AG09319 (cell line): ENCODE measurements at places on chromosomes 12 and 14.

DNA sequence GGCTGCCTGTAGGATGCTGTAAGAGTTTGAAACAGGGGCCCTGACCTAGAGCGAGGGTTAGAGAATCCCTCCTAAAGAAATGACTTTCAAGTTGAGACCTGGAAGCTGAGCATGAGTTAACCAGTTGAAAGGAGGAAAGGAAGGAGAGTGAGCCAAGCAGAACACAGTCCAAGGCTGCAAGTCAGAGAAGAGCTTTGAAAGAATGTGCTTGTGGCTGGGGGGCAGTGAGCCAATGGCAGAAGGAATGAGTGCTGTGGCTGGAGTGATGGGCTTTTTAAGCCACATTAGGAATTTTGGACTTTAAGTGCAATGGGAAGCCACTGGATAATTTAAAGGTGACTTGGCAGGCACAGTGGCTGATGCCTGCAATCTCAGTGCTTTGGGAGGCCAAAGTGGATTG is 18.1 kb downstream of the CDKN1B start:
- no peak for DNase-seq

DNA sequence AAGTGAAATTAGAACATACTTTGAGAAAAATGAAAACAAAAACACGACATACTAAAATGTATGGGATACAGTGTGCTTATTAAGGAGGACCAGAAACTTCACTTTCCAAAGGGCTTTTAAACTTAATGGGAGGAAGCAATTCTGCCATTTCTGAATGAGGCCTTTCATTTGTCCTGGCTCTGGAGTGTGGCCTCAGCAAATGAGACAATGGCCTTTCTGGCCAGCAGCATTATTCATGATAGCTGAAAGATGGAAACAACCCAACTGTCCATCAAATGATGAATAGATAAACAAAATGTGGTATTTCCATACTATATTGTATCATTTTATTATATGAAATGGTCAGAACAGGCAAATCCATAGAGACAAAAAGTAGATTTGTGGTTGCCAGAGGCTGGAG is 338.6 kb downstream of the CEP128 start:
- DNase-seq, result no peak

DNA sequence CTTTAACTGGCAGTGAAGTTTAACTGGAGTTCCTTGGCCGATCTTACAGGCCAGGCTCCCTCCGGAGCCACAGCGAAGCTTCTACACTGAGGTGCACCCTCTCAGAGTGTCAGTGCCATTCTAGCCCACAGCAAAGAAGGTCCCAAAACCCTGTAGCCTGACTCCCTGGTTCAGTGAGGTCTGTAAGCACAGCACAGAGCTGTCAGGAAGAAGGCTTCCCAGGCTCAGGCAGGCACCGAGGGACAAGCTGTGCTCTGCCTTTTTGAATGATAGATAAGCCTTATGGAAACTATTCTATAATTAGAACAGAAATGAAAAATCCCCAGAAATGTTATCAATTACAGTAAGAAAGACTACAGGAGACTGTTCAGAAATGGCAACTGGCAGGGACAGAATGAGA is 40.2 kb downstream of the MOK start:
- no peak for DNase-seq

DNA sequence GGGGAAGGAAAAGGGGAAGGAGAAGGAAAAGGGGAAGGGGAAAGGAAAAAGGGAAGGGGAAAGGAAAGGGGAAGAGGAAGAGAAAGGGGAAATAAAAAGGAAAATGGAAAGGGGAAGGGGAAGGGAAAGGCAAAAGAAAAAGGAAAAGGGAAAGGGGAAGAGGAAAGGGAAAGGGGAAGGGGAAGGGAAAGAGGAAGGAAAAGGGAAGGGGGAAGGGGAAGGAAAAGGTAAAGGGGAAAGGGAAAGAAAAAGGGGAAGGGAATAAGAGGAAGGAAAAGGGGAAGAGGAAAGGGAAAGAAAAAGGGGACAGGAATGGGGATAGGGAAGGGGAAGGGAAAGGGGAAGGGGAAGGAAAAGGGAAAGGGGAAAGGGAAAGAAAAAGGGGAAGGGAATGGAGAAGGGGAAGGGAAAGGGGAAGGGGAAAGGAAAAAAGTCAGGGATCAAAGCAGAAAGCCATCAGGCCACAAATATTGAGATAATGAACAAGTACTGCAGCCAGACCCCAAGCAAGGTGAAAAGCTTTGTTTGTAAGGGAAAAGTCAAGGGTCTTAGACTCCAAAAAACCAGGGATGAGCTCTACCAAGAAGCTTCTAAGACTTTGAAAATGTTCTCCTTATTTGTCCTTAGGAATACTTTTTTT is 20.0 kb downstream of the DICER1 start:
- no peak for DNase-seq

DNA sequence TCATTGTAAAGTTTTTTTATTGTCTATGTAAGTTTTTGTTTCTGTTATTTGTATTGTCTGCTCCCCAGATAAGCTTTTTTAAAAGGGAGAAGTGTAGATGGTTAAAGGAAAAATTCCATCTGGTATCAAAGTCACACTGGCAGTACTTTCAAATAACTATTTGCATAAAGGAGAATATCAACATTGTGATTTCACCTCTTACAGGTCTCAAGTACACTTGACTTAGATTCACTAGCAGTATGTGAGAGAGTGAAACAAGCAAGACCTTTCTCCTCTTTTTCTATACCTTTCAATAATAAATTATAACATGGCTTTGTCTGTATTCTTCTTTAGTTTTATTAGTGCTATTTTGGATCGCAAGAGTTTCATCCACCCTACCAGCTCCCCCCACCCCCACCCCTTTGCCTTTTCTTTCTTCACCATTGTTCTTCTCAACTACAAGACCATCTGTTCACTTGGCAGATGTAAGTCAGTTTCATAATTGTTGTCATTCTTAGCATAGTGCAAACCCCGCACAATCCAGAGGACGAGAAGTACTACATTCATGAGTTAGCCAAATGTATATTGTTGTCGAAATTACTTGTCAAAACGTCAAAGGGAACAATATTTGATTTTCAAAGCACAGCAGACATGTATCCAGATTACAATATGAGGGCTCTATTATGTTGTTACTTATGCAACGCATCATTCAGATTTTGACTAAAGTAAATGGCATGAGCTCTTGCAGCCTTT is 602.7 kb upstream of the FLRT2 start:
- DNase-seq, result no peak

GRCh38 chr14:95432144-95433093 is 84.0 kb downstream of the SYNE3 start:
- DNase-seq, result no peak

- no peak for DNase-seq
Measured at GRCh38 chr12:51784688-51785087, 63.8 kb downstream of the FIGNL2 start.

GRCh38 chr14:31990926-31991572 is 86.1 kb upstream of the ARHGAP5 start:
- no peak for DNase-seq

- DNase-seq, result no peak
Measured at GRCh38 chr12:49031573-49032161, 13.1 kb upstream of the PRKAG1 start.

DNA sequence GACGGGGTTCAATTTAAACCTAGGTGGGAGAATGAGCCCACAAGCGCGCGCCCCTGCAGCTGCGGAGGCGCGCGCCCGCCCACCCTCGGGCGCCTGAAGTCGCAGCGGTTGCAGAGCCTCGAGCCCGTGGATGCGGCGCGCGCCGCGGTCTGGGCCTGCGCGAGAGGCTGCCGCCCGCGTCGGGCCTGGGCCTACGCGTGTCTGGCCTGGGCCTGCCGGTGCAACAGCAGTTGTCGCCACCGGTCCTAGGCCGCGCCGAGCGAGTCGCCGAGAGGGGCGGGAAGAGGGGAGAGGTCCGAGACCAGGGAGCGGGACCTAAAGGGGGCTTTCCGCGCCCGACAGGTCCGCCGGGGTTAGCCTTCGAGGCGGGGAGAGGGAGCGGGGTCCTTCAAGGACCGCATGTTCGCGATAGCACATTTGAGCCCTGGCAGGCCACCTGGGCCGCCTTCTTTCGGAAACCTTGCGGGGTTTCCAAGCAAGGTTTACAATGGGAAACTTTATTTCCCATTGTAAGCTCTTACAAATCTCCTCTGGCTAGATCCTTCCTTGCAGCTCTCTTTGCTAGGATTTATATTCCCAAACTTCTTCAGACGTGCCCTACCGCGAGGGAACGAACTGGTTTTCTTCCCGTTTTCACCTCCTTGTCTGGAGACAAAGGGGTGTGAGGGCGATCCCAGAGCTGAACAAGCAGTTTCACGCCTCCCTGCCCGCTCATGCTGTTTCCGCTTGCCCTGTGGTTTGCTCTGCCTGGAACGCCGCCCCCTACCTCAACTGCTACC is 6.8 kb downstream of the SIX6 start:
- DNase-seq, result no peak

DNA sequence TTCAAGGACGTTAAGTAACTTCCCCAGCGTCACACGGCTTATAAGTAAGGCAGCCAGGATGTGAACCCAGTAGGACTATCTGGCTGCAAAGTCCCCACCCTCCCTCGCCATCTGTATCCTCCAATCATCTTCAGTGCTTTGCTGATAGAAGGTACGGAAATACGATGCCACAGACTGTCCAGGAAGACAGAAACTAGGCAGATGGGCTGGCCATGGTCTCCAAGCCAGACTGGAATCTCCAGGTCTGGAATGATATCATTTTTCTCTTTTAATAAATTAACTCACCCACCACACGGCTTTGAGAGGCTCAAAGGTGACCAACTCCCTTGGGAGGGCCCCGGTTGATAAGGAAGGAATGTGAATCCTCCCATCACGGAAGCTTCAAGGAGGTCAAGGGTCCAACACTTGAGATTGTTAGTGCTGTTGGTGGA is 16.3 kb upstream of the BDKRB1 start:
- no peak for DNase-seq

DNA sequence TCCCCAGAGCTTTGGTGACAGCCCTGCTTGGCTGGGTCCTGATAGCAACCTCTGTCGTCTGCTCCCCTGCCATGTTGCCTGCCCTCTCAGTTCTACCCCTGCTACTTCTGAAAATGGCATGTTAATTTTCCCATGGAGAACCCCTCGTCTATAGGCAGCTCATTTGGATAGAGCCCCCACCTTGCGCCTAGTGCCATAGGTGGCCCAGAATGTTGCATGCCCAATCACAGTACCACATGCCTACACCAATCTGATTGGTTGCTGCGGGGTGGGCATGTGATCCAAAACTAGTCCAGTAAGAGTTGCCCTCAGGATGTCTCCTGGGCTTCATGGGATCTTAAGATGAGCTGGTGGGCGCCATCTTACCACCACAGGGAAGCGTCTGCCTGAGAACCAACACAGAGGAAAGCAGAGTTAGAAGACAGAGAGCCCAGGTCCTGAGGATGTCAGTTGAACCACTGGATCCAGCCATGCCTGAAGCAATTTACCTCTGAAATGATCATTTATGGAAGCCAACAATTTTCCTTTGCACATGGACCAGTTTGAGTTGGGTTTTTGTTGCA is 85.7 kb downstream of the PAPOLA start:
- DNase-seq, result no peak

GRCh38 chr12:70847871-70848270 is 72.7 kb downstream of the PTPRR start:
- no peak for DNase-seq

DNA sequence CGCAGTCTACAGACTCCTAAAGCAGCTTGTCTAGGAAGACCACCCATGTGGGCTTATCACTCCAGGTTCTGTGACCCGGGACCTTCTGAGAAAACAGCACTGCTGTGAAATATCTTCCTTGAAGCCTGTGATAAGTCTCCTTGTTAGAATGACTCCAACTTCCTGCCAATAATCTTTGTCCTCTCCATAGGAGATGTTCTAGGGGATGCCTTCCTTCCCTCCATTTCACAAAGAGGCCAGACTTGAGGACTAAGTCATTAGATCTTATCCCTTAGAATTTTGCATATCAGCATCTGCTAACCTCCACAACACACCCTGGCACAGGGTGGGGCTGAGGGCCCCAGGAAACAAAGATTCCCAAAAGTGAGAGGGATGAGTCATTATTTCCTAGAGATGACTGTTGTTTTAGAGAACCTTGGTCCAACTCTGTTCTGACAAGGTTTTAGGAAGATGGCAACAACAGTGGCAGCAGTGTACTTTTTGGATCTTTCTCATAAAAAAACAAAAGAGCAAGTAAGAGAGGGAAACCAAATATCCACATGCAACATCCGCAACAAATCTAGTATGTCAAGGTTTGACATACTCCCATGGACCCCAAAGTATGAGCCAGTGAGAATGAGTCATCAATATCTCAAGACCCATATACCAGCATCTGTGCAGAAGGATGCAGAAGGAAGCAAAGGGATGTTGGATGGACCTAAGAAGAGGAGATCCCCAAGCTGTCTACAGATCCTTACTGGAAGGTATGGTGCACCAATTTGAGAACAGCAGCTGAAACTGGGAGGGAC is 6.0 kb downstream of the LTB4R start:
- DNase-seq, result no peak

GRCh38 chr14:102951799-102952198 is 29.3 kb downstream of the AMN start:
- DNase-seq, result no peak

GRCh38 chr12:124168016-124168786 is 126.7 kb upstream of the RFLNA start:
- no peak for DNase-seq

- no peak for DNase-seq
Measured at GRCh38 chr12:107567876-107568619, 117.6 kb upstream of the PWP1 start.

DNA sequence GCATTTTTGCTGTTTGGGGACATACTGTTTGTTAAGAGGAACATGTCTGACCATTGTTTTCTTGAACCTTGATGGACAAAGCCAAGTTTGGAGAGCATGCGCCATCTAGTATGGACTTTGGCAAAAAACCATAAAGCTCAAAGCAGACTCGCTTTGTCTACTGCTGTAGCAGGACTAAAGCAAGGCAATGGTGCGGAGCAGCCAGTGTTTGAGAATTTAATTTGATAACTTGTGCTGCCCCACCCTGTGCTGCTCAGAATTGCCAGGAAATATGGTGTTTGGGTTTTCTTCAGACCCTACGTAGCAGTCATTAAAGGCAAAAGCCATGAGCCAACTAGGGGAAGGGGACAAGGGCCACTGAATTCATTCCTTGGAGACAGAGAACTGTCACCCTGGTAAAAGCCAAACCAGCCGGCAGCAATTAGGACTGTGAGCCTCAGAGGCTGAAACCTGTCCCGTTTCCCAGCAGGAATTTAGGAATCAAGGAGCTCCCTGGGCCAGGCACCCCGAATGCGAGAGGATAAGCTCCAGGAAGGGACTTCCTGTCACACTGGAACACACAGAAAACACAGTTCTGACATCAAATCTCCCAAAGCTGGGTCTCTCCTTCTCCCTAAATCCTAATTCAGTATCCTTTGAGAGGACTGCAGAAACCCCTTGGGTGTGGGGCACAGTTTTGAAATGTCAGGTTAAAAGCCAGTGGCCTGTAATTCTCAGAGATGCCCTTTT is 1.1 kb downstream of the AVIL start:
- DNase-seq, result no peak

DNA sequence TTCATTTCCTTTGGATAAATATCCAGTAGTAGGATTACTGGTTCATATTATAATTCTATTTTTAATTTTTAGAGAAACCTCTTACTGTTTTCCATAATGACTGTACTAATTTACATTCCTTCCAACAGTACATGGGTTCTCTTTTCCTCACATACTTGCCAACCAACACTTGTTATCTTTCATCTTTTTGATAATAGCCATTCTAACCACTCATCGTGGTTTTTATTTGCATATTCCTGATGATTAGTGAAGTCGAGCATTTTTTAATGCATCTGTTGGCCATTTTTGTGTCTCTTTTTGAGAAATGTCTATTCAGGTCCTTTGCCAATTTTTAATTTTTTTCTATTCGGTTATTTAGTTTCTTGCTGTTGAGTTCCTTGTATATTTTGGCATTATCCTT is 457.7 kb upstream of the PDE3A start:
- no peak for DNase-seq
